ENCODE measurements at places on chromosomes 5 and 9.

GRCh38 chr9:71025201-71025600 is 96.2 kb downstream of the TRPM3 start:
- no peak for DNase-seq

- DNase-seq, result no peak
Observed at GRCh38 chr5:157278319-157279037, 12.6 kb downstream of the CYFIP2 start.

DNA sequence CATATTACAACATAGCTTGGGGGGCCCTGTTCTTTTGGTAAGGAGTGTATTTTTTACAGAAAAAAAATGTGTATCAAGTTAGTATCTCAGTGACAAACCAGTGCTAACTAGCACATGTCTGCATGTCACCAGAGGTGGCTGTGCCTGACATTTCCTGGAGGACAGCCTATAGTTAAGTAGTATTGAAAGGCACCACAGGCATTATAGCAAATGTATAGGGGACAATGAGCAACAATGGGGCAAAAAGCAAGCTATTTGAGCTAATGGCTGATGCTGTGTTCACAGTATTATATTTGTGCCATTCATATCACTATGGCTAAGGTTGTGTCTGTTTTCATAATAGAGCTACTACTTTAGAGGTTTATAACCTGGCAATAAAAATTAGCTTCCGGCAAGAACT is 1644.0 kb downstream of the MAT2B start:
- no peak for DNase-seq

DNA sequence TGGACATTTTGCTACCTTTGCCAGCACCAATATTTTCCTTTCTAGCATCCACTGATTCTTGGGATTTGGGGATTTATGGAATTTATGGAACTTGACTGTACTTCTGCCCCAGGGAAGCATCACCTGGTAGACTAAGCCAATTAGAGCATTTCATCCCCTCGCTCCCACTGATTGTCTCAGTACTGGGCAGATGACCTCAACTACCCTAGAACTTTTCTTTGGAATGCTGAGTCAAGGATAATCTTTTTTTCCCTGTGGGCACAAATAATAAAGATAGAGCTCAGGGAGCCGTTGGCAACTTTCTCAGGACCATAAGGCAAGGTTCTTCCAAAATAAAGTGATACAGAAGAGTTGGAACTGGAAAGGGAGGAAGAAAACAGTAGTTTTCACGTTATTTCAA is 438.4 kb downstream of the PLK2 start:
- DNase-seq, result peak; percentile 0

DNA sequence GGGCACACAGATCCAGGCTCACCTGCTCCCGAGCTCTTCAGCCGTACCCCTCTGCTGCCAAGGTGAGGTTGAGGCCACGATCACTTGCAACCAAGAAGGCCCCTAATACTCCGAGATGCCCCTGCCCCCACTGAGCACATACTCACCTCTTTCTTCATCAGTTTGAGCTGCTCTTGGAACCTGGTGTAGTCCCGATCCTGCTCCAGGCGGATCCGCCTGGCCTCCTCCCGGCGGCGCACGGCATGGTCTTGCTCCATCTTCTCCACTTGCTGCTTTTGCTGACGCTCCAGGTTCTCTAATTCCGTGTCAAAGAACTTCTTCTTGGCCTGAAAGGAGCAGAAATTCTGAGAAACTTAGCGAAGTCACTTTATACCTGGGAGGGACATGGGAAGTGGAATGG is 75.7 kb upstream of the FBXW11 start:
- no peak for DNase-seq

GRCh38 chr5:98428806-98429205 is 344.7 kb upstream of the RGMB start:
- DNase-seq, result peak; percentile 5

GRCh38 chr5:93677359-93677891 is 64.0 kb downstream of the POU5F2 start:
- DNase-seq, result peak; percentile 52

GRCh38 chr9:89465001-89465451 is 32.9 kb downstream of the SEMA4D start:
- DNase-seq, result no peak

DNA sequence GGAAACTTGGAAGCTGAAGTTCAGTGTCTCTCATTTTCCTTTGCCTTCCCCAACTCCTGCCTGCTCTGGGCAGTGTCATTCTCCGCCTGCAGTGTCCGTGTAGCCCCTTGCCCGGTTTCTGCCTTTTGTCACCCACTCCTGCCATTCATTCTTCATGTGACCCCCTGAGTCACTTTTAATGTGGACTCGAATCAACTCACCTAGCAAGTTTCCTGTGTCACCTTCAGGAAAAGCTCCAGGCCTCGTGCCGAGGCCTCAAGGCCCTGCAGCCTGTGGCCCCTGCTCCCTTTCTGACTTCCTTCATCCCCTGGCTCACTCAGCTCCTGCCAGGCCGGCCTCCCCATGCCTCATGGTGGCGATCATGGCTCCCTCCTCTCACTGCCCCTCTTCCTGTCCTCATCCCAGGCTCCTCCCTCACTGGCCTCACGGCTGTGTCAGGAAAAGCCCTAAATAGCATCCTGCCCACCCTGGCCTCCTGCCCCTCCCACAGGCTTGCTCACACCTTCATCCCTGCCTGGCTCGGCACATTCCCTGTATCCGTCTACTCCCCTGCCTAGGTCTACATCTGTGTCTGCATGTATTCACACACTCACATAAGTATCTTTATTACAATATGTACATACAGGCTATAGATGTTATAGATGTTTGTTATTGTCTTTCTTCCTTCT is 294.9 kb downstream of the MED10 start:
- DNase-seq, result no peak

DNA sequence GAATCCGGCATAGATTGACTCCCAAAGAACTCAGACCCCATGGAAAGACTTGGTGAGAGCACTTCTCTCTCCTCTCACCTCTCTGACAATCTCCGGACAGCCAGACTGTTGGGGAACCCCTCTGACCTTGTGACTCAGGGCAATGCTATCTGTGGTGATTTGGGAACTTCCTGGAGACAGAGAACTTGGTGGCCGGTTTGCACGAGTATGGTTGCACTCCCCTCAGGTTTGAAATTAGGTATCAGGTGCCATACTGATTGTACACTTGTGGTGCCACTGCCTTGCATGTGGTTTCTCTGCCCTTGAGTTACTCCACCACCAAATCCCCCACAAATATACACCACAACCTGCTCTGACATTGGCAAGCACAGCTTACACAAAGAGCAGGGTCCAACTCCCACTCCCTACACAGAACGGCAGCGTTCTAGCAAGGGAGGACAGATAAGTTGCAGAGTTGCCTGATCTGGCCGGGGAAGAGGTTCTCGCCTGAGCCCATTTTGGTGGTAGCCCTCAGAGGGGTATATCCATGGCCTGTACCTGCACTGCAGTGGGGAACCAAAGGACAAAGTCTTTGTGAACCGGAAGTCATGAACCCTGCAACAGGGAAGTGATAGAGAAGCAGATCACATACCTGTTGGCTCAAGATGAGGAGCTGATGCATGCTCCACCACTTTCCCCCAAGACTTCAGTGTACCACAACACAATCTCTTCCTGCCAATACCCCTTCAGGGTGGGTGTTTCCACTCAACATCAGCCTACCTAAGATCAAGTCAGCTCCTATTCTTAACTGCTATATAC is 255.1 kb downstream of the MCTP1 start:
- no peak for DNase-seq

- no peak for DNase-seq
Observed at GRCh38 chr9:109171926-109172325, 4.9 kb upstream of the FRRS1L start.

DNA sequence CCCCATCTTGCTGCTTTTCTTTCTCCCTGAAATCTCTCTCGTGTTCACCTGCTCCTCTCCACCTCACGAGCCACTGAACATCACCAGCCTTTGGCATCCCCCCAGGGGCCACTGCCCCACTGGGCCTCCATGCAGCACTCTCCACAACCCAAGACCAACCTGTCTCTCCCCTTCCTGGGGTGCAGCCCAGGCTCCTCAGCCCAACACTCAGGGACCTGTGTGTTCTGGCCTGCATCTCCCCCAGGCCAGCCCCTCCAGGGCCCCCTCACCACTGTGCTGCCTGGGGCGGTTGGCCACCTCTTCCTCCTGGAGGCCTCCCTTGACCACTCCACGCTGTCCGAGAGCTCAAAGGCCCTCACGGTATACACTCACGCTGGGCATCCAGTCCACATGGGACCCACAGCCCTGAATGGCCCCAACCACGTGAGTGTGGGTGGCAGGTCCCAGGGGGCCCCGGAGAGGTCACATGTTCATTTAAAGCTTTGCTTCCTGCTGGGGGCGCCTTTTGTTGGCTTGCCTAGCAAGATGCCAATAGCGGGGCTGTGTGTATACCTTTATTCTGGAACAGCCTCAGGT is 453 bp upstream of the DOK3 start:
- no peak for DNase-seq

DNA sequence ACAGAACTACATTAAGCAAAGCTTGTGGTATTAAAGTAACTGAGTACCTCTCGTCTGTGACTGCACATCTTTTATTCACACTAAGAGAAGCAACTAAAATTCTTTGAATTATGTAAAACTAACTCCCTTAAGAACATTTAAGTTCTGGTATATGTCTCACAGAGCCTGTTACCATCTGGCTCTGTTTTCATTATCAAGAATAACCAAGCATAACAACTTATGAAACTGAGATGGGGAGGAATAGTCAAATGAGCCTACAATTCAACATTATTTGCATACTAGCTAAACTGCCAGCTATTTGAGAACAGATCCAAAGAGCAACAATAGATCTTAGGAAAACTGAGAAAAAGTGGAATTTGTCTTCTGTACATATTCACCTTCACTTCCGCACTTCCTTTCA is 25.3 kb upstream of the ISOC1 start:
- no peak for DNase-seq

DNA sequence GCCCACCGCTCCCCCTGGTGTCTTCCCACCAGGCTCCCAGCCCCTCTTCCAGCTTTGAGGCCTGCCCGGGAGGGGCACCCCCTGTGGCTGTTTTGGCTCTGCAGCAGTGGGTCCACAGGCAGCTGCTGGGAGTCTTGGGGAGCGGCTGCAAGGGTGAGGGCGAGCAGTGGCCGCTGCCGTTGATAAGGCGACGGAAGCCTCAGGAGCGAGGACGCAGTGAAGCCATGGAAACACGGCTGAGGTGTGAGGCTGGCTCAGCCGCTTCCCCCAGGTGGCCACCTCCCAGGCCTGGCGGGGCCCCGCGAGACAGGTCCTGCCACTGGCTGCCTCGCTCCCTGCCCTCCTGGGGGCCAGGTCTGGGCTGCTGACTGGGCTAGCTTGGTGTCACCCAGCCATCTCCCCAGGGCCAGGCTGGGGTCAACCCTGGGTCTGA is 41.5 kb downstream of the CXXC5 start:
- DNase-seq, result no peak

GRCh38 chr9:80500300-80500699 is 928.5 kb downstream of the TLE4 start:
- no peak for DNase-seq

GRCh38 chr5:75707911-75708509 is 9.2 kb downstream of the POC5 start:
- no peak for DNase-seq

DNA sequence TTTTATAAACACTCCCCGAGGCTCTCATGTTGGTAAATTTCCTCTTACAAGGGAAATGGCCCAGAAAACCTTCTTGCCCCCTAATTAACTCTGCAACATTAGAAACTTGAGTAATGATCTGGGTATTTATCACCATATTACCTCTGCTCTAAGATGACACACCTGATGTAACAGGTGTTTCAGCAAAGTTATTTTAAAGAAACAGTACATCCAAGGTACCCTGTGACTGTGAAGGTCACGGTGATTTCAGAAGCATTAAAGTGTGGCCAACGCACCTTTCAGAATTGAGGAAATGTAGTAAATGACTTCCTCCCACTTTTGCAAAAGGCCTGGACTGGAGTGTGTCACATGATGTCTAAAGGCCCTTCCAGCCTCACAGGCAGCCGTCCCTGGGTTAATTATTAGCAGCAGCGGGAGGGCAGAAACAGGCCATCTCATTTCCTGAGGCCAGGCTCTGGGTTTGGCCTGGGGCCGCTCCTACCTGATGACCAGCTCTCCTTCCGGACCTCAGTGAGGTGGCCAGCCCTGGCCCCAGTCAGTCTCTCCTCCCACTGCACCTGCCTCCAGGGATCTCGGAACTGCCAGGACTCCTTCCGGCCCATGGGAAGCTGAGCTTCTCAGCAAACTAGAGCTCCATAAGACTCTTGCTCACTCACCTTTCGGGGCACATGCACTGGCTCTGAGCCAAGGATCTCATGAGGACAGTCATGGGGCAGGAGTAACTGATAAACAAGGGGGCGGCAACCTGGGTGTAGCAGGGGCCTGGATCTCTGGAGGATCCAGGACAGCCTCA is 20.7 kb downstream of the PTPN3 start:
- peak; percentile 89 for DNase-seq

GRCh38 chr5:141328231-141328630 is 2.1 kb upstream of the PCDHGA1 start:
- no peak for DNase-seq

DNA sequence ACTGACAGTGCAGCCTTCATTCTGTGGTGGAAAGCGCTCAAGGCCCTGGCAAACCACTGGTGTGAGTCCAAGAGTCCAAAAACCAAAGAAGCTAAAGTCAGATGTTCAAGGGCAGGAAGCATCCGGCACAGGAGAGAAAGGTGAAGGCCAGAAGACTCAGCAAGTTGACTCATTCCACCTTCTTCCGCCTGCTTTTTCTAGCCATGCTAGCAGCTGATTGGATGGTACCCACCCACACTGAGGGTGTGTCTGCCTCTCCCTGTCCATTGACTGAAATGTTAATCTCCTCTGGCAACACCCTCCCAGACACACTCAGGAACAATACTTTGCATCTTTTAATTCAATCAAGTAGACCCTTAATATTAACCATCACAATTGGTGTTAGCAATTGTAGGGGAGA is 296.1 kb downstream of the NDUFS4 start:
- DNase-seq, result no peak

DNA sequence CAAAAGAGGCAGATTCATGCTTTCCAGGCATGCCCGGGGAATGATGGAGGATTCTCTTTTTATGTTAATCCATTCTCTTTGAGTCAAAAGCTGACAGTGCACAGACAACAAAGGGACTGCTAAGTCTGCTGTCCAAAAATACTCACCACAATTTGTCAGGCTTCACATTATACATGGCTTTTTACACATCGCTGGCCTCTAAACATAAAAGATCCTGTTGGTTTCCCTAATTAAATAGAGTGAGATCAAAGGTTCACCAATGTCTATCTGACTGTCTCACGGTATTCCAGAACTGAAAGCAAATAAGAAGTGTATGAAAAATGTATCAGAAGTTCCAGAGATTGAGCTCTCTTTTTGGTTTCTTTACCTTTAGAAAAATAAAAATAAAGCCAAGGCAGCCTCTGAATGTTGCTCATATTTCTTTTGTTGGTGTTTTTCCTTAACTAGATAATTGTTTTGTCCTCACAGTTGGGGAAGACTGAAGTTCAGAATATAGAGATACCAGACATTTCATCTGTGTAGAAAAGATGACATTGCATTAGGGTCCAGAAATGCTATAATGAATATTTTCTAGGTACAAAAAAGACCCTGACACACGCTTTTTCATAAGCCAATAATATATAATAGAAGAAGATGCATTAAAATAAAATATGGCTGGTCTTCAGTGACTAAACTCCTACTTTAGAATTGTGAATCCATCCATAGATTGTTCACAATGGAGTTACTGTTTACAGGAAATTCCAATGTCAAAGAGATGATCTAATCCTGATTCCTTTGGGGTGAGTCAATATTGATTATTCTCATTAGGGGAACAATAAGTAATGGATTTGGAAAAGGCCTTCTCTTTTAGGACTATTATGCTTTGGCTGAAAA is 688.2 kb upstream of the CDH6 start:
- no peak for DNase-seq

GRCh38 chr5:161311146-161311708 is 235.3 kb downstream of the GABRB2 start:
- no peak for DNase-seq

GRCh38 chr5:176818391-176819098 is 8.2 kb downstream of the UNC5A start:
- DNase-seq, result peak; percentile 43

Measured in LoVo (cell line).